ENCODE measurements at places on chromosomes 12 and 14. TPM values are rescaled to one million over a fixed set of nuclear protein-coding genes. Genes with fewer than 3 reads are reported as not detected.

DNA sequence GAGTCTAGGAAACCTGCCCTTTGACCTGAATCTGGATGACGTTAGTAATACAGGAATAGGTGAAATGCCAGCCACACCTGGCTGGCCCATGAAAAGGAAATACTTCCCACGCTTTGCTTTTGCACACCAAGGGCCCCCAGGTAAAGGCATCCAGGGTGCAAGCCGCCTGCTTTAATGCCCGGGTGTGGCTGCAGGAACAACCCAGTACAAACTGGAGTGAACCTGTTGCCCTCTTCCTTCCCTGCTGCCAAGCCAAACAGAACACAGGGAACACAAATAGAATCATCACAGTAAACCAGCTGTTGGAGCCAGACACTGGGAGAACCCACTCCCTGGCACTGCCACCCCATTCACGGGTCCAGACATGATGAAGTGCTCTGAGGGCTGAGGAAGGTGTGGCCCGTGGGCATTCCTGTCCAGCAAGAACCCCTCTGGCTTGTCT is 24.2 kb upstream of the FOS start:
- no peak overlapping the region for H3K4me3 ChIP-seq
- H3K36me3 ChIP-seq = no peaks in the 10 kb centered on the region
- DNase-seq = no peak
- no peaks in the 10 kb centered on the region for H3K27me3 ChIP-seq
- H3K27ac ChIP-seq = no peak overlapping the region

DNA sequence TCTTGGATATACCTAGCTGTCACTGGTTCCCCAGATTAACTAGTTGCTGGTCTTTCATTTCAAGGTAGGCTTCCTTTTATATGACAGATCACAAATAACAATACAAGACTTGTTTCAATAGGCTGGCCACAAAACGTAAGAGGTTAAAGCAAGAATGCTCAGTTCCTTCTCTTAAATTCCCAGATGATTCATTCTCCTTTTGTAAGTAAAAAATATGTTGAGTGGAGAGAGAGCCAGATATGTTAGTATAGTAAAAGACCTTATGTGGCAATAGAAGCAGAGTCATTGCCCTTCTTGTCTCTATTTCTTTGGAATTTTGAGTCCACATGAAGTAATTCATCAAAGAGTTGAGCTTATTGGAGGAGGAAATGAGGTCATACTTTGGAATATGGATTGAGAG is 939.0 kb upstream of the ATXN7L3B start:
- no peak for DNase-seq
- H3K27me3 ChIP-seq = no peaks in the 10 kb centered on the region
- no peaks in the 10 kb centered on the region for H3K4me1 ChIP-seq
- H3K27ac ChIP-seq = no peak overlapping the region
- H3K36me3 ChIP-seq = no peaks in the 10 kb centered on the region

DNA sequence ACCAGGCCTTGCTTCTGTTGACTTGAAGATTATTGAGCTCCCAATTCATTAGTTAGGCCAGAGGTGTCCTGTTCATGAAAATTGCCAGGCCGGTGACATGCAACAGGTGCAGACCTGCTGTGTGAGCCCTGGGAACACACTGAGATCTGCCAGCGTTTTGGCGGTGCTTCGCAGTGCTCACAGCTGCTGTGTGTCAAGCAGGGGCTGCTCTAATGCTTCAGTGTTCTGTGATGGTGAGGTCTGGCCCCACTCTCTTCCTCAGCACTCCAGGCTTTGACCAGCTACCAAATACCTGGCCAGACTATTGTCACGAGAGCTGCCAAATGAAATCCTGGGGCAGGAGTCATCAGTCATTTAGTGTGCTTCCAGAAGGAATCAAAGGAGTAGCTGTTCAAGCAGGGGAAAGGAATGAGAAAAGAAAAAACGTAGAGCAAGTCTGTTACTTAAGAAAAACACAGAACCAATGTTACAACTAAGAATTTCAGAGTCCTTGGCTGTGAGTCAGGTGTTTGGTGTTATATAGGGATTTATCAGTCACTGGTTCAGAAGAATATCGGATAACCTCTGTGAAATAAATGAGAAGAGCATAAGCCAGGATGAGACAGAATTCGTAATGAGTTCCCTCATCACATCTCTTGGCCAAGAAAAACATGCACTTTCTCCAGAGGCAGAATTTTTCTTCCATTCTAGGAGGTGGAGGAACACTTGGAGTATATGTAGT is 150.8 kb downstream of the FBXL14 start:
- H3K4me1 ChIP-seq = no peaks in the 10 kb centered on the region
- H3K27ac ChIP-seq = no peak overlapping the region
- H3K36me3 ChIP-seq = no peaks in the 10 kb centered on the region
- no peak overlapping the region for H3K4me3 ChIP-seq
- DNase-seq = no peak
- H3K27me3 ChIP-seq = no peaks in the 10 kb centered on the region

Gene CLEC2D
- polyA plus RNA-seq = 311 TPM

GRCh38 chr12:51910691-51911090 is 3.4 kb downstream of the ACVRL1 start:
- peaks cover 6% of the 10 kb centered on the region for H3K27me3 ChIP-seq
- no peak for DNase-seq
- H3K4me1 ChIP-seq = no peaks in the 10 kb centered on the region

DNA sequence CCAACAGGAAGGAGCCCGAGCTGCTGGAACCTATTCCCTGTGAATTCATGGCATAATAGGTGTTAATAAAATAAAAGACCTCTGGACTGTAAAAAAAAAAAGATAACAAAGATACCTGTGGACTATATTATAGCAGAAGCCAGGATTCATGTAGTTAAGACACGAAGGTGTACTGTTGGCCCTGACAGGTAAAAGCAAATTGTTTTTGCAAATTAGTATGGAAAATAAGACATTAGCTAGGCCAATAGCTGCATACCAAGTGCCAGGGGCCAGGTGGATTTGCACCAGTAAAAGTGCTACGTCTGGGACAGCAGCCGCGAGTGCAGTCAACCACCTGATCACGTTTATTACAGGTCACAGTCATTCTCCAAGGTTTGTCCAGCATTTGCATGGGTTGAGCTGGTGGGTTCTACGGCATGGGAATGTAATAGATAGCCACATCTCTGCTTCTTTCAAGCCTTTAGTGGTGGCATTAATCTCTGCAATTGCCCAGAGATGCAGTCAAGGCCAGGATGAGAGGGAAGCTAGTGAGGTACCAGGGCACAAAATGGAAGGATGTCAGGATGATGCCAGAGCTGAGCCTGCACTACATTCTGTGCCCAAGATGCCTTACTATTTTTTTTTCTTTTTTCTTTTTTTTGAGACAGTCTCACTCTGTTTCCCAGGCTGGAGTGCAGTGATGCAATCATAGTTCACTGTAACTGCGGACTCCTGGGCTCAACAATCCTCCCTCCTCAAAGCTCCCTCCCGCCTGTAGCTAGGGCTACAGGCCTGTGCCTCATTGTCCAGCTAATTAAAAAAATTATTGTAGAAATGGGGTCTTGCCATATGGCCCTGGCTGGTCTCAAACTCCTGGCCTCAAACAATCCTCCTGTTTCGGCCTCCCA is 26.3 kb downstream of the TNFAIP2 start:
- no peaks in the 10 kb centered on the region for H3K36me3 ChIP-seq
- H3K27ac ChIP-seq = no peak overlapping the region
- DNase-seq = no peak
- H3K4me3 ChIP-seq = no peak overlapping the region
- H3K27me3 ChIP-seq = no peaks in the 10 kb centered on the region

Gene MED6
- polyA plus RNA-seq = 41.1 TPM

Gene CCDC175
- polyA plus RNA-seq = not detected

DNA sequence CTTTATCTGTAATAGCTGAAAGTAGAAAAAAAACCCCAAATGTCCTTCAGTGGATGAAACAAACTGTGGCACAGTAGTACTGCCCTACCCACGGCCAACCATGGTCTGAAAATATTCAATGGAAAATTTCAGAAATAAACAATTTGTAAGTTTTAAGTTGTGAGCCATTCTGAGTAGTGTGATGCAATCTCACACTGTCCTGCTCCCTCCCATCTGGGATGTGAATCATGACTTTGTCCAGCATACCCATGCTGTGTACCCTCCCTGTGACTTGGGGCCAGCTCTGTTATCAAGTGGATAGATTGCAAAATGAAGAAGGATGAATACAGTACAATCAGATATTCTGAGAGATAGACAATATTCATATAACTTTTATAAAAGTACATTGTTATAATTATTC is 106.2 kb downstream of the SMOC1 start:
- no peak overlapping the region for H3K4me3 ChIP-seq
- no peaks in the 10 kb centered on the region for H3K4me1 ChIP-seq
- no peaks in the 10 kb centered on the region for H3K27me3 ChIP-seq
- no peaks in the 10 kb centered on the region for H3K36me3 ChIP-seq
- no peak for DNase-seq

GRCh38 chr14:96586921-96587822 is 85.0 kb downstream of the PAPOLA start:
- H3K4me1 ChIP-seq = peaks cover under 1% of the 10 kb centered on the region
- no peak overlapping the region for H3K27ac ChIP-seq
- H3K4me3 ChIP-seq = no peak overlapping the region
- no peak for DNase-seq

- H3K27ac ChIP-seq = no peak overlapping the region
- H3K4me3 ChIP-seq = no peak overlapping the region
- H3K4me1 ChIP-seq = no peaks in the 10 kb centered on the region
- H3K36me3 ChIP-seq = no peaks in the 10 kb centered on the region
- DNase-seq = no peak
These were observed 77.2 kb downstream of the PPP1R12A start for GRCh38 chr12:79857675-79858074.

DNA sequence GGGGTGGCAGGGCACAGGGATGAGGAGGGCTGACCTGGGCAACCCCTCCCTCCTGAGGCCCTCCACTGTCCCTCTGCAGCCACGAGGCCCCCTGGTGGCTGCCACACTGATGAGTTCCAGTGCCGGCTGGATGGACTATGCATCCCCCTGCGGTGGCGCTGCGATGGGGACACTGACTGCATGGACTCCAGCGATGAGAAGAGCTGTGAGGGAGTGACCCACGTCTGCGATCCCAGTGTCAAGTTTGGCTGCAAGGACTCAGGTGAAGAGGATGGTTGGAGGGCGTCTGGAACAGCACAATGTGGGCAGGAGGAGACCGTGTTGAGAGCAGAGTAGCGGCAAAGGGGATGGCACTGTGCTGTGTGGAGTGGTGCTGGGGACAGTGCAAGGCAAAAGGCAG is 25.7 kb upstream of the LRP1-AS start:
- no peaks in the 10 kb centered on the region for H3K36me3 ChIP-seq
- no peak overlapping the region for H3K27ac ChIP-seq
- no peaks in the 10 kb centered on the region for H3K4me1 ChIP-seq

Gene IFI27L1
- polyA plus RNA-seq = 8.3 TPM

- no peak for DNase-seq
- no peaks in the 10 kb centered on the region for H3K27me3 ChIP-seq
- H3K4me1 ChIP-seq = no peaks in the 10 kb centered on the region
- H3K27ac ChIP-seq = no peak overlapping the region
These were observed 160.0 kb downstream of the TPH2 start for GRCh38 chr12:72098622-72099021.

- H3K4me1 ChIP-seq = peaks cover 6% of the 10 kb centered on the region
- no peak overlapping the region for H3K4me3 ChIP-seq
- H3K27ac ChIP-seq = no peak overlapping the region
- H3K36me3 ChIP-seq = no peaks in the 10 kb centered on the region
- no peak for DNase-seq
These were observed 4.2 kb upstream of the TMEM30B start for GRCh38 chr14:61285364-61285763.

- no peaks in the 10 kb centered on the region for H3K36me3 ChIP-seq
- H3K27me3 ChIP-seq = no peaks in the 10 kb centered on the region
- no peak overlapping the region for H3K4me3 ChIP-seq
These were observed 162.7 kb downstream of the EGLN3 start for GRCh38 chr14:33788161-33788560.

- DNase-seq = no peak
- no peaks in the 10 kb centered on the region for H3K36me3 ChIP-seq
- H3K27me3 ChIP-seq = peaks cover 27% of the 10 kb centered on the region
- H3K27ac ChIP-seq = no peak overlapping the region
These were observed 2.4 kb upstream of the CISTR start for GRCh38 chr12:53754188-53754585.

DNA sequence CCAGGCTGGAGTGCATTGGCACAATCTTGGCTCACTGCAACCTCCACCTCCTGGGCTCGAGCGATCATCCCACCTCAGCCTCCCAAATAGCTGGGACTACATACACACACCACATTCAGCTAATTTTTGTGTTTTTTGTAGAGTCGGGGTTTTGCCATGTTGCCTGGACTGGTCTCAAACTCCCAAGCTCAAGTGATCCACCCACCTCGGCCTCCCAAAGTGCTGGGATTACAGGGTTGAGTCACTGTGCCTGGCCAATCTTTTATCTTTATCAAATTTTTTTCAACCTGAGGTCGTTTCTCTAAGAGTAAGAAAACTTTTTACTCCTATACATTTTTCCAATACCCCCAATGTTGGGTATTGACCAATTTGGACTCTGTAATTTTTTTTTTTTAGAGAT is 40.0 kb upstream of the NAP1L1 start:
- H3K27me3 ChIP-seq = no peaks in the 10 kb centered on the region
- no peaks in the 10 kb centered on the region for H3K4me1 ChIP-seq
- no peak overlapping the region for H3K27ac ChIP-seq
- no peaks in the 10 kb centered on the region for H3K36me3 ChIP-seq
- H3K4me3 ChIP-seq = no peak overlapping the region
- no peak for DNase-seq

DNA sequence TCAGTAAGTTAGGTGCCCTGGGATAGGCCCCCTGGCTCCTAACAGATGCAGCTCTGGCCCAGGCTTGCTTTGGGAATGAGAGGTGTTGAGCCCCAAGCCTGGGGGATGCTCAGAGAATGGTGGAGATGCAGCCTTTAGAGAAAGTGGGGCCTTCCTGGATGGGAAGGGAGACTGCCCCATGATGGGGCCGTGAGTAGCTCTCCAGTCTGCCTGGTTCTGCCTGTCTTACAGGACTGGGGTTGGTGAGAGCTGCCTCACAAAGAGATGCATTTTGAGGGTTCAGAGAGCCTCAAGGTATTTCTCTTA is 523 bp upstream of the VRTN start:
- H3K36me3 ChIP-seq = no peaks in the 10 kb centered on the region
- no peak for DNase-seq
- H3K27me3 ChIP-seq = no peaks in the 10 kb centered on the region
- no peak overlapping the region for H3K27ac ChIP-seq

Gene EXOC3L4
- not detected for polyA plus RNA-seq
